ENCODE measurements at places on chromosomes 12 and 14.

DNA sequence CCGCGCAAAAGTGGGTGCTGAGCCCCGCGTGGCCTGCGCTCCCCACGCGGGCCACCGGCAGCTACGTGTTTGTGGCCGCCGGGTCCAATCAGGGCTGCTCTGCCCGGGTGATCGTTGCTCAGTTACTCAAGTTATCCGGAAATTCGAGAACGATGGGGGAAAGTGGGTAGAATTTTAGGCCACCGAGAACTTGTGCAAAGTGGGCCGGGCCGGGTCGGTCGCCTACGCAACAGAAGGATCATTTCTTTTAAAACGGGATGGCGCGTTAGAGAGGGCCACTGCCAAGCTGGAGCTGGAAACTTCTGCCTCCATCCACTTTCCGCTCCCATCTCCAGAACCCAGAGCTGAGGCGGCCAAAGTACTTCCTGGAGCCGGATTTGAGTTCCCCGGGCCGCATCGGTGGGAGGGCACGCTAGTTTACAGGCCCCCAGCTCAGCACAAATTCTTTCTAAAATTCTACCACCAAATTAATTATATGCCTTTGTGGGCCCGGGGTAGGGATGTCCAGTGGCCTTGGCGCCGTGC is 3.5 kb downstream of the RFX4 start:
- DNase-seq = no peak

DNA sequence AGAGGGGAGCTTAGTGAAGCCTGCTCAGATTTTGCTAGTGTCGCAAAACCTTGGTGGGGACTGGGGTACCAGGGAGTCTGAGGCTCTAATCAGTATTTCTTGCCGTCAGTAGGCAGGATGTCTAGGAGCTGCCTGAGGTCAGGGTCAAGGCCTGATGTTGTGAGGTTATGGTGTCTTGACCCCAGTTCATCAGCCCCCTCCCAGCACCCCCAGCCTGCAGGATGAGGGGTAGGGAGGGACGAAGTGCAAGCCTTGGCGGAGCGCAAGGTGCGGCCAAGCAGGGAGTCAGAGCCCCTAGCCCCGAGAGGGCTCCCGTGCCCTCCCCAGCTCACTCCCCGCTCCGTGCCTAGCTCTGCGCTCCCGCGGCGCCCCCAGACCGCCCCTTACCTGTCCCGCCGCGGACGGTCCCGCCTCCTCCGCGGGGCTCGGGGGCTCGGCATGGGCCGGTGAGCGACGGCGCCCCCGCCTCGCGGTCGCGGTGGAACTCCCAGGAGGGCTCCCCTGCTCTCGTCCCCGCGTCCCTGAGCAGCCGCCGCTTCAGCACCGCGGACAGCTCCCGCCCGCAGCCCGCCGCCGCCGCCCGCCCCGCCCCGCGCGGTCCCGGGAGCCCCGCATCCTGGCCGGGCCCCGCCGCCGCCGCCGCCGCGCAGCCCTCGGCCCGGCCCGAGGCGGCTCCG is 347 bp downstream of the SYNDIG1L start:
- peak; percentile 52 for DNase-seq

- peak; percentile 33 for DNase-seq
These were observed 8.8 kb upstream of the CHGA start for GRCh38 chr14:92914087-92914656.

DNA sequence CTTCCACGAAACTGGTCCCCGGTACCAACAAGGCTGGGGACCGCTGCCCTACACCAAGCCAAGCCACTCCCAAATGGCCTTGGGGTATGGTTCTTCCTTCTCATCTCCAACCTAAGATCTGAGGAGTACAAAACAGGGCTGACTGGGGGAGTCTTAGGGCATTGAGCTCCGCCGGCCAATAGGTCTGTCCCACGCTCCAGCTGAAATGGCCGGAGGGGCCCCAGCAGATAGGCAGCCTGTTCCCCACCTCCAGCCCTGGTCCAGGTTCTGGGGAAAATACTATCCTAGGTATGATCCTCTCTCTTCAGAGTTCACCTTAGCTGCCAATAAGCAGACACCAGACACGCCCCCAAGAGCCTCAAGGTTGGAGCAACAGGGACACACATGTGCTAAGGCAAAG is 90.2 kb downstream of the ACTN1 start:
- DNase-seq = no peak

- no peak for DNase-seq
These were observed 362.6 kb upstream of the CLEC14A start for GRCh38 chr14:38618514-38618913.

- DNase-seq = no peak
These were observed 53.6 kb downstream of the R3HDM2 start for GRCh38 chr12:57377103-57377840.

DNA sequence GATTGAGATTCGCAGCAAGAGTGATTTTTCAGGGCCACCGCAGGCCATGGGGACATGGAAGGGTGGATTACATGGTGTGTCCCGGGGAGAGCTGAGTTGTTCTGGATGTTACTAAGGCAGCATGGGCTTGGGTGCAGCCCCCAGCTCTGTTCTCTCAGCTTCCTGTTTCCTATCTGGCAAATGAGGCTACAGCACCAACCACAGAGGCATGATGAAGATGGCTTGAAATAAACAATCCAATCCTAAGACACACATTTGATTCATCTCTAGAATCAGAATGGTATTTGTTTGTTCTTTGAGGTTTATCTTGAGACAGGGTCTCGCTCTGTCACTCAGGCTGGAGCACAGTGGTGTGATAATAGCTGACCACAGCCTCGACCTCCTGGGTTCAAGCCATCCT is 21.6 kb downstream of the GLTP start:
- no peak for DNase-seq

DNA sequence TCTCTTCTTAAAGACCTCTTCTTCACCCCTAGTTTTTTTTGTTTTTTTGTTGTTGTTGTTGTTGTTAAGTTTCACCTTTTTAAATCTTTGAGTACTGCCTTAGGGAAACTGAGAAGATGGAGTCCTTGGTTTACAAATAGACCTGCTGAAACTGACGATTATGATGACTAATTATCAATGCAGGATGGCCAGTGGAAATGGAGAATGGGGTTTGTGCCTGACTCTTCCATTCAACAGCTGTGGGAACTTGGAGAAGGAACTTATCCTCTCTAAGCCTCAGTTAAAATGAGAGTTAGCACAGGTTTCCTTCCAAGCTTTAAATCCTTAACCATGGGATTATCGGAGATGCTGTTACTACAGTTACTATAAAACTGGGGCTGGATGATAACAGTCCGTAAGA is 66.7 kb upstream of the PNMA1 start:
- DNase-seq = no peak

DNA sequence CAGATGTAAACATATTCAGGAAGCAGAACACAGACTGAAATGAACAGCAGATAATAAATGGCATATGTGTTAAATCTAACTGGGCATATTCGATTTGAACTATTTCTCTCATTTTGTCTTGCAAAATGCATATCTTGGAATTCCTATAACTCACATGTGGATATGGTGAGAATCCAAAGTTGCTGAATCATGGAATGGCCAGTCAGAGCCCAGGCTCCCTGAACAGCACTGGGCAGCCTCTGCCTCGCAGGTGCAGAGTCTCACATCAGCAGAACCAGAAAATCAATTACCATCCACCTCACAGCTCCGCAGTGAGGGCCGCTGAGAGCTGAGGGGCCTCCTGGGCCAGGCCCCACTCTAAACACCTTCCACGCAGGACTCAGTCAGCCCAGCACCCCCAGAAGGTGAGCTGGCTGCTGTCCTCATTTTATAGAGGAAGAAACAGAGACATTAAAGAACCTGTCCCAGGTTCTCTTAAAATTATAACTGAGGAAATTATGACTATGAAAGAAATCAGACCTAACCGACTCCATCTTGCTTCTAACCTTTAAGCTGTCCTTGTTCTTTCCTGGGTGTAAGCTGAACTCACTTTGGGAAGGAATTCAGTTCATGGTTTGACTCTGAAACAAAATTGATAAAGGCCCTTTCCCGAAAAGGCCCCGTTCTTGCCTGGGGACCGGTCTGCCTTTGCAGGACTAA is 269.1 kb upstream of the SFSWAP start:
- no peak for DNase-seq
